ENCODE measurements at places on chromosomes 16 and 17.

GRCh38 chr16:31453255-31454204 lies 5.8 kb upstream of the ARMC5 start:
- DNase-seq = no peak

DNA sequence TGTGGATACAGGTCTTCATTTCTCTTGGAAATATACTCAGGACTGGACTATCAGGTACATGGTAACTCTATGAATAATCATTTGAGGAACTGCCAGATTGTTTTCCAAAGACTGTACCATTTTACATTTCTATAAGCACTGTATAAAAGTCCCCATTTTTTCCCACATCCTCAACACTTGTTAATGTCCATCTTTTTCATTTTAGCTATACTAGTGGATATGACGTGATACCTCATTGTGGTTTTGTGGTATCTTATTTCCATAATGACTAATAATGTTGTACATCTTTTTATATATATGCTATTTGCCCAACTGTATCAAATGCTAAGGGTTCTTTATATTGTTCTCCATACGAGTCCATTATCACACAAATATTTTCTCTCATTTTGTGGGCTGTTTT lies 22.9 kb downstream of the NUP88 start:
- no peak for DNase-seq

DNA sequence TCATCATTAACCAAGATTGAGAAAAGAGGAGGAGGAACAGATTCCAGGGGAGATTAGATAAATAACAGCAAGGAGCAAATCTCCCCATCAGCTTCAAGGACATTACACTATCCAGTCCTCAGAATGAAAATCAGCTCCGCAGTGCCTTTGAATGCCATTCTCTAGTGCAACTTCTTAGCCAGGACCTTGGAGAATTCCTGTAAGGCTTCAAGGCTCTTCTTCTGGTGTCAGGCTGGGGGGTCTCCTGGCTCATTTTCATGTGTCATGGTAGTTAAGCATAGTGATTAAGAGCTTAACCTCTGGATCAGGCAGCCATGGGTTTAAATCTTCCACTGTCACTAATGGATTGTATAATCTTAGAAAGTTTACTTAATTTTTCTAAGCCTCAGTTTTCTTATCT lies 137.3 kb upstream of the CCL2 start:
- no peak for DNase-seq

DNA sequence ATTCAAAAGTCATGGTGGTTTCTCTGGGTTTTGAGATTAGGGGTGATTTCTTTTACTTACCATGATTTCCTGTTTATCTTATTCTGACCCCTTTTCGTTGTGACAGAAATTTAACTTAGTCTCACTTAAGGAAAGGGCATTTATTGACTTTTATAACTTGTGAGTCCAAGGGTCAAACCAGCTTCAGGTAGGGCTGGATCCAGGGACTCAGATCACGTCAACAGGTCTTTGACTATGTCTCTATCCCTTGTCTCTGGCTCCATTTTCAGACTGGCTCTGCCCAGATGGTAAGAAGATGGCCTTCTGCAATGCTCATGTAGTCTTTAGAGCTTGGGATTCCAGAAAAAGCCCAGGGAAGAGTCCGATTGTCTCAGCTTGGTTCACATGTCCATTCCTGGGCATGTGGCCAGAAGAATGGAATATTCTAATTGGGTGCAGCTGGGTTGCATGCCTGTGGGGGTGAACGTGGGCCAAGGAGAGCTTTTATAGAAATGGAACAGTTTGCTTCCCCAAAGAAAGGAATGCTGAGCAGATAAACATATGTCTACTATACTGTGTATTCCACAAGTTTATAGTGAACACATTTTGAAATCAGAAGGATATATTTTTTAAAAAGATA lies 13.4 kb downstream of the USP43 start:
- no peak for DNase-seq

DNA sequence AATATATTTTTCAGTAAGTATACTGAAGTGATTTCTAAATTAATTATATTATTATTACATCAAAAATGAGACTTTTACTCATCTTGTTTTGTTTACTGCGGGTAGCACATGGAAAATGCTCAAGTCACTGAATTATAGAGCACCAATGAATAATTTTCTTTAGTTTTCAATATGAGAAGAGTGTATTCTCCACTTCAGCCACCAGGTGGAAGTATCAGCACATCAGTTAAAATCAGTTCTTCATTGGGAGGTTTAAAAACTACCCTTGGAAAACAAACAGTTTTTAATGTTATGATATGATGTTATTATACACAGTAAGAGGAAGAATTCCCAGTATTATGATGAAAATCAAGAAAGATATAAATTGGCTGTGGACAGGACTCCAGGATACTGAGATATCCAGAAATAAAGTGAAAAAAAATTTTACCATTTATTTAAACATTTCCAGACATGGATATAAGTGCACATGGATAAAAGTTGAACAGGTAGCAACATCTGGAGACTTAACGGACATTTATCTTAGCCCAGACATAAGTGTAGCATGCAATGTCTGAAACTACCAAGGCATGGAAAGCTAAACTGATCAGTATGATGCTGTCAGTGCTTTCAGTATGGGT lies 467.3 kb downstream of the KCNJ2 start:
- peak; percentile 23 for DNase-seq

DNA sequence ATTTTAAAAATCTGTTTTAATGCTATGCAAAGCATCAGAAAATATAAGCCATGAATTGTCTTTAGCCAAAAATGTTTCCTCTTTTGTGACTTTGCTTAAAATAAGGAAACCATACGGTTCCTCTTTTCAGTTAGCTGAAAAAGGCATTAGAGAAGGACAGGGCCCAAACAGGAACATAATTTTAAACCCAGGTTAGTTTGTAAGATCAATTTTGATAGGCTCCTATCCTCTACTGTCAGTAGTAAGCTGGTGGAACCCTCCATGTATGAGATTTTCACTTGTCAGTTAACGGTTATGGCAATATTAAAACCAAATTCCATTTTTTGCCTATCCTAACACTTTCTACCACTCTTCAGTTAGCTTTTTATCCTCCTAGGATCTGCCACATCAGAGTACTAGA lies 4.3 kb downstream of the EVI2B start:
- DNase-seq = no peak

DNA sequence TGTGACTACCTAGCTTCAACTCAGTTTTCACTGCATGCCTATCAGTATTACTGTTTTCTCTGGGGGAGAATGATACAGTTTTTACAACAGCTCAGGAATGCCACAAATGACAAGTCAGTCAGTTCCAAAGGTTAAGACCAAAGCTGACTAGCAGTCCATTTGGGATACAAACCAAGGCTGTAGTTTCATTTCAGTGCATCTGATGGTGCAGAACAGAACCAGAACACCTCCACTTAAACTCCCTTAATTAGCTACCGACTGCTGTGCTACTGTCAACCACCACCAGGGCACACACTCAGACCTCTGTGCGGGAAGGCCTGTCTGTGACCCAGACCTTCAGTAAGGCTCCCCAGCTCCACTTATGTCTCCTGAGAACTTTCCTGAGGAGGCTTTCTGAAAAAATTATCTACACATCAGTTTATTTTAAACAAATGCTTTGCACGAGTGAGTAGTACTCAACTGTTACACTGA lies 20.4 kb downstream of the NFE2L1 start:
- no peak for DNase-seq

DNA sequence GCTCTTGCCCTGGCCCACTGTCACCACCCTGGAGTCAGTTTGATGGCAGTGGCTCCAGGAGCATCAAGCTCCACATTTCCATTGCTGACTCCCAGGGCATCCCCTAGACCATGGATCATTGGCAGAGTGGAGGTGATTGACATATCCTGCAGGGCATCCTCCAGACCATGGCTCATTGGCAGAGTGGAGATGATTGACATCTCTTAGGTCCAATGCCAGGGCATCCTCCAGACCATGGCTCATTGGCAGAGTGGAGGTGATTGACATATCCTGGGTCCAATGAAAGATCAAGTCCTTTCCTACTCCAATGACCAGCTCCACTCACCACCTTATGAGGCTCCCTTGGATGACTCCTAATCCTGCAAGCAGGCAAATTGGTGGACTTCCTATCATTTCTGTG lies 174.3 kb upstream of the NLRP1 start:
- DNase-seq = no peak

- no peak for DNase-seq
These were observed 5.9 kb downstream of the COQ7 start for GRCh38 chr16:19073344-19073743.

GRCh38 chr16:3188925-3189825 lies 1.2 kb downstream of the OR1F1 start:
- DNase-seq = peak; percentile 45

DNA sequence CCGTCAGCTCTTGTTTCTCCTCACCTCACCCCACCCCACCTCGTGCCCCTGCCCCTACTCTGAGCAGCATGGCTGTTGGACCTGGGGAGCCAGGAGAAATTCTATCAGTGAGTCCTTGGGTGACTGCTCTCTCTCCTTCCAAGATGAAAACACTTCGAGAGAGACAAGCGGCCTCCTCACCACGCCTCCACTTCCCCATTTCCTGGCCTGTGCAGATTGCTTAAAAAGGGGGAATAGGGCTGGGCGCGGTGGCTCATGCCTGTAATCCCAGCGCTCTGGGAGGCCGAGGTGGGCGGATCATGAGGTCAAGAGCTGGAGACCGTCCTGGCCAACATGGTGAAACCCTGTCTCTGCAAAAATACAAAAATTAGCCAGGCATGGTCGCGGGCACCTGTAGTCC lies 9.5 kb downstream of the DLX4 start:
- no peak for DNase-seq

- no peak for DNase-seq
These were observed 66.6 kb upstream of the LHX1 start for GRCh38 chr17:36870720-36870999.

- DNase-seq = no peak
These were observed 180.7 kb upstream of the CACNG5 start for GRCh38 chr17:66654106-66654740.

GRCh38 chr16:814974-815373 lies 14.4 kb upstream of the GNG13 start:
- no peak for DNase-seq

GRCh38 chr17:2058586-2059546 lies 4.0 kb downstream of the HIC1 start:
- peak; percentile 71 for DNase-seq

- no peak for DNase-seq
These were observed 2.6 kb downstream of the RMI2 start for GRCh38 chr16:11347831-11348230.

DNA sequence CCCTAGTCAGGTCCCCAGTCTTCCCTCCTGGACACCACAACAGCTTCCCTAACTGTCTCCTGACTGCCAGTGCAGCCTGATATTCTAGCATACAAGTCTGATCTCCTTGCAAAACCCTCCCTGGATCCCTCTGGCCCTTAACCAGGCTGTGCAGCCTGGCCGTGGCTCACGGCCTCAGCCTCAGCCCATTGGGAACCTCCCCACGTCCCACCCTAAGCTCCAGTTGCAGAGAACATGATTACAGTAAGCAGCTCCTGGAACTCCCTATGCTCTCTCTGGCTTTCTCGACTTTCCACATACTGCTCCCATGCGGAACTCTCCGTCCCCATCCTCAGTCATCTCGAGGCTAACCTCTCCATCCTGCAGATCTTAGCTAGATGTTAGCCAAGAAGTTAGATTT lies 13.0 kb downstream of the ALOX12B start:
- DNase-seq = no peak

Measured in CD4-positive, alpha-beta T cell treated with Interferon alpha-2 for 1 hour (primary cell).